ENCODE measurements at places on chromosomes 3 and 15.

DNA sequence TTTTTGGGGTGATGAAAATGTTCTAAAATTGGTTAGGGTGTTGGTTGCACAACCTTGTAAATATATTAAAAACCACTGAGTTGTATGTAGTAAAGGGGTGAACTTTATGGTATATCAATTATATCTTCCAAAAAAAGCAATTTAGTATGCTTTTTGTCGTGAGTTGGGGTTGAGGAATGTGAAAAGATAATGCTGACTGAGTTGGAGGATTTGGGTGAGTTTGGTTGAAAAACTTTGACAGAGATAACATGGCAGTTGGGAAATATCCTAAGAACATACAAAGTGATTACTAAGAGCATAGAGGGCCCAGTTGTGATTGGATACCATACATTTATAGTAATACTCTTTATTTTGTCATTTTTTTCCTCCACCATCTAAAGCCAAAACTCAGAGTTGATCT lies 33.6 kb downstream of the HMG20A start:
- no peak for DNase-seq

GRCh38 chr3:87309601-87310000 lies 33.2 kb upstream of the POU1F1 start:
- no peak for DNase-seq

DNA sequence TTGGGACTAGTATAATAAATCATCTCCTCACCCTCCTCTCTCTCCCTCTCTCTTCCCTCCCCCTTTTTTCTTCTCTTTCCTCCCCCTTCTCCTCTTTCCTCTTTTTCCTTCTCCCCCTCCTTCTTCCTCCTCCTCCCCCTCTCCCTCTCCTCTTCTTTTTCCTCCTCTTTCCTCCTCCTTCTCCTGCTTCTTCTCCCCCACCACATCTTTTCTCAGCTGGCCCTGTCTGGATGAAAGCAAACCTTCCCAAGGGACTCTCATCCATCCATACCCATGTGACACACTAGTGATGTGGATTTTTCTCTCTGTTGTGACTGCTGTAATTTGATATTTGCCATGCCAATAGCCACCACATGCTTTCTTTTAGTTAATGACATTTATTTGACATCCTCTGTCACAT lies 127.2 kb downstream of the EBLN2 start:
- no peak for DNase-seq

GRCh38 chr15:69451951-69452691 lies 497 bp upstream of the RPLP1 start:
- peak; percentile 69 for DNase-seq

GRCh38 chr15:57160823-57161560 lies 215.3 kb upstream of the CGNL1 start:
- DNase-seq = no peak

DNA sequence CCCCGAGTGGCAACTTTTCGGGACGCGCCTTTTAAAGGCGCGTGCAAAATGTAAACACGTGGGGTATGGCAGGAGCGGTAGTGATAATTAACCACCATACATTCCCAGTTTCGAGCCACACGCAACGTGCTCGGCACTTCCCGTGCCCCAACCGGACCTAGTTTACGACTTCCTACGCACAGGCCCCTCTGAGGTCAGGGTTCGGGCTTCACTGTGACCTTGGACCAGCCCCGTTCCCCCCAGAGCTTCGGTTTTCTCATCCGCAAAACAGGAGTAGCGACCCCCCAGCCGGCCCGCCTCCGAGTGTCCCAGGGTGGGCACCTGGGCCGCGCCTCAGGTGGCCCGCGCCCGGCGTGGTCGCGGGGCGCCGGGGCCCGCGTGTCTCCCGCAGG lies 451 bp downstream of the CHCHD4 start:
- peak; percentile 64 for DNase-seq

GRCh38 chr3:11016727-11017126 lies 24.2 kb downstream of the SLC6A1 start:
- DNase-seq = no peak

DNA sequence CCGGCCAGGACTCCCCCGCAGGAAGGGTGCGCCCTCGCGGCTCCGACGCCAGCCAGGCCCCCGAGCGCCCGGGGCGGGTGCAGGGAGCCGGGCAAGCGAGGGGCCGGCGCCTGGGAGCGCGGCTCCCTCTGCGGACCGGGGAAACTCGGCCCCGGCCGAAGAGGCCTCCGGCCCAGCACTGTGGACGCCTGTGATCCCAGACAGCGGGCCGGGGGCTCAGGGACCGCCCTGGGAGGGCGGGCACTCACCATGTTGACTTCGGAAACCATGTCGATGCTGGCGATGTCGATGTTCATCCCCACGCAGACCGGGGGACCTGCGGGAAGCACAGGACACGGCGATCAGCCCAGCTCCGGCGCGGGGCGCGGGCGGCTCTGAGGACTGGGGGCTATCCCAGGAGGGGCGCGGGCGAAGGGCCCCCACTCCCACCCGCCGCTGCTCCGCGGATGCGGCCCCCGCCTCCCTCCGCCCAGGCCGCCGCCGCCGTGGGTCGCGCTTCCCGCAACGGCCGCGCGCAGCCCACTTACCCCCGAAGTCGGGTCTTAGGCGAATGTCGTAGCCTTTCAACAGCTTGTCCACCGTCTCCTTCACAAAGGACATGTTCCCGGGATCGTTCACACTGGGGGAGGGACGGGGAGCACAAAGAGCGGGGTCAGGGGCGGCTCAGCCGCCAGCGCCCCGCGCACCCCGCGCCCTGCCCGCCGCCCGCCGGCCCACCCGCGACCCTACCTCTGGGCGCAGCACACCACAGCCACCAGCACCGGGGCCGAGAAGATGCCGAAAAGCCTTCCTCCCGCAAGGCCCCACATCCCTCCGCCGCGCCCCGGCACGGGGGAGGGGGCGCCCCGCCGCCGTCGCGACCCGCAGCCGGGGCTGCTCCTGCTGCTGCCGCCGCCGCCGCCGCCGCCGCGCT lies at the start of gene GABRB3:
Gene GABRB3, minus strand, starts transcription at position 913 of the 913 bp plus-strand sequence.
- DNase-seq = peak; percentile 28

- no peak for DNase-seq
Observed at GRCh38 chr3:14353502-14353901, 48.9 kb upstream of the SLC6A6 start.

GRCh38 chr3:114525278-114525677 lies 231.4 kb downstream of the TIGIT start:
- no peak for DNase-seq

DNA sequence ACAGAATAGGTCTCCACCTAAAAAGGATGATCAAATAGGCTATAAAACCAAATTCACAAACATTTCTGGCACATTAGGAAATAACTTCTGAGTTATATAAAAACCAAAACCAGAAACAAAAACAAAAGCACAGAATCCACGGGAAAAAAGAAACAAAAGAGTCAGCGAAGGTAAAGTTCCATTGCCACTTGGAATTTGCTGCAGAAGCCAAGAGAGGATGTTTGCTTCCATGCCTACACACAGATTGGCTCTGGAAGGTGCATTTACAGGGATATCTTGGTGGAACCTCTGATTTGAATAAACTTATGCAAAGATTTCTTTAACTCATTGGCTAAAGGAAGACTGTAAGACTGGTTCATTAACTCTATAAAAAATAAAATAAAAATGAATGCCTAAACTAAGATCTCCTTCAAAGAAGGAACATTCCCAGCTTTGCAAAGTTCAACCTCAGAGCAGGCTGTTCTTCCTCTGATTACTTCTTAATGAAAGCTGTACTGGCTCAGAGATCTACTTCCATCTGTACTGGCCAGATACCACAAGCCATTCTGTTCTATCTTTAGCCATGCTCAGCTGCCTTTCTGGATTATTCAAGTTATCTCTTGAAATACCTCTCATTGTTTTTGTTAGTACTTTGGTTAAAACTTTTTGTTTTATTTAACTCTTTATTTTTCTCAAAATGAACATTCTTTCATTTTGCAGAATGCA lies 537.5 kb upstream of the CCDC54 start:
- no peak for DNase-seq

DNA sequence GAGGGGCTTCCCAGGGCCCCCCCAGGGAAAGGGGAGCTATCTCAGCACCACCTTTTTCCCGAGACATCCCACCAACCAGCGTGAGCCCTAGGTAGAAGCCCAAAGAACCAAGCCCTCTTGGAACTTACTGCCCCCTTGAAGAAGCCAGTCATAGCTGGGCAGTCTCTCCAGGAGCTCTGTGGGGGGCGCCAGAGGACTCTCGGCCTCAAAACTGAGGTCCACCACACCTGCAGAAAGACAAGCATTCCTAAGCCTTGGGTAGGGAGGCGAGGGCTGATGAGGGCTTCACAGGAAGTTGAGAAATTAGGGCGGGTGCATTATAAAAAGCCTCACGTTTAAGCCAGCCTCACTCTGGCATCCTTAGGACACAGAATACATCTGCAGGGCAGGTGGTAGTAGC lies 9.0 kb downstream of the SSUH2 start:
- DNase-seq = no peak

GRCh38 chr3:149801639-149802038 lies 9.3 kb upstream of the ANKUB1 start:
- no peak for DNase-seq

- no peak for DNase-seq
Observed at GRCh38 chr3:40160933-40161332, 148.6 kb upstream of the EIF1B start.

DNA sequence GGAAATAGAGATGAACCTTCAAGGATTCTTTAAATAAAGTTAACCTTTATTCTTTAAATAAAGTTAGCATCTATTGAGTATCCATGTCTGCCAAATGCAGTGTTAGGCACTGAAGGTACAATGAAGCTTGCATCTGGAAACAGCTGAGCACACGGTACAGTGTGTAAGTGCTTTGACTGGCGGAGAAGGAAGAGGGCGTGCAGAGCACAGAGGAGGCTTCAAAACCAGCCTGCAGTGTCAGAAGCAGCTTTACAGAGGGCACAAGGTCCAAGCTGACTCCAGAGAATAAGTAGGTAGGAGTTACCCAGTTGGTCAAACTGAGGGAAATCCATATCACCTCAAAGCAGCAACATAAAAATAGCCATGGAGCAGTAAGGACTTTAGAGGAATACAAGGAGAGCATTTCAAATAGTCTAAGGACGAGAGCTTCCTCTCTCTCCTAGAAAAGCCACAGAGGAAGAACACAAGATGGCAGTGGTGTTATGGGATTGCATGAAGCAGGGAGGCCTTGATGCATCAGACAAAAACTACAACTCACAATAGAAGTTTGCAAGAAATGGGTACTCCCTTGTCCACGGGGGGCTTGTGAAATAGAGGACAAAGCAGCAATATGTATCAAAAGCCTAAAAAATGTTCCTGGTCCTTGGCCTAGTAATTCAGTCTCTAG lies 60.3 kb upstream of the PPP2R3A start:
- DNase-seq = no peak

GRCh38 chr3:152385761-152386160 lies 117.0 kb downstream of the MBNL1 start:
- peak; percentile 95 for DNase-seq

DNA sequence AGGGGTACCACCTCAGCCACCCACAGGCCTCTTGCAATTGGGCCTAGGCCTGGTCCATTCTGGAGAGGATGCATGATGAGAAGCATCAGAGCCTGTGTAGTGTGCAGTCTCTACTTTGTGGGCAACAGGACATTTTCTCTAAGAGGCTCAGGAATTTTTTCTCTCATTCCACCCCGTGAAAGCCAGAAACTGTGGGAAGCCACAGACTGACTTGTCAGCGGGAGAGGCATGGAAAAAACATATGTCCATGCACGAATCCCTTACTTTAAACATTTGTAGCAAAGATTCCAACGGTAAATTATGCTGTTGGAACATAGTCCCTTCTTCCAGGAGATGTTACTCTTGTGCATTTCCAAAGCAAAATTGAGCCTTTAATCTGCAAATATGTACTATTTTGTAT lies 196.5 kb downstream of the KLHL25 start:
- DNase-seq = no peak

DNA sequence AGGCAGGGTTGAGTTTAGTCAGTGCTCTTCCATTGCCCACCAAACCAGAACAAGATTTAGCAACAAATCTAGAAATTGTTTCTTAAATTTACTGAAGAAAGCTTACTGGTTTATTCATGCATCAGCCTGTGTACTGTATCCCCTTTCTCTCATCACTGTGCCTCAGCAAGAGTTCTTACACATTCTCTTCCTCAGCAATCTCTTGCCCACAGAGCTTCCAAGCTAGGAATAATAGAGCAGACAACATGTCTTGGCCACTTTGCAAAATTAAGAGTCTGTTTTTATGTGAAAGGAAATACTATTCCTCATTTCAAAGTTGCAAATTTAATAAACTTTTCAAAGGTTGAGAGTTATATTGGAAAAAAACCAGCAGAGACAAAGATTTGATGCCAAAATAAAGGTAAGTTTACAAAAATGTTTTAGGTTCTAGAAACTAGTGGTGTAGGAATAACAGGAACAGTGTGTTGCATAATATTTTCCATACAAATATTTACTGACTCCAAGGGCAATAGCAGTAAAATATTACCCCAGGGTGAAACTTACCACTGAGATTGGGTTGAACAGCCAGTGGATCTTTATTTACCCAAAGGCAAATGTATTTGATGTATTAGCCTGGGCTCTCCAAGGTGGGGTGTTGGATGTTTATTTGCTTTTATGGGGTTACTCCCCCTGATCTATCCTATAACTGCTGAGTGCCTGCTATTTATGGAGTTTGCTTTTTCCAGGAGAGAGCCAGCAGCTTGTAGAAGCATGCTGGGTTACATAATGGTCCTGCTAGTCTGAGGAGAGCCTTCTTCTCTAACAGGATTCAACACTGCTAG lies 276.7 kb downstream of the ADAMTSL3 start:
- no peak for DNase-seq

DNA sequence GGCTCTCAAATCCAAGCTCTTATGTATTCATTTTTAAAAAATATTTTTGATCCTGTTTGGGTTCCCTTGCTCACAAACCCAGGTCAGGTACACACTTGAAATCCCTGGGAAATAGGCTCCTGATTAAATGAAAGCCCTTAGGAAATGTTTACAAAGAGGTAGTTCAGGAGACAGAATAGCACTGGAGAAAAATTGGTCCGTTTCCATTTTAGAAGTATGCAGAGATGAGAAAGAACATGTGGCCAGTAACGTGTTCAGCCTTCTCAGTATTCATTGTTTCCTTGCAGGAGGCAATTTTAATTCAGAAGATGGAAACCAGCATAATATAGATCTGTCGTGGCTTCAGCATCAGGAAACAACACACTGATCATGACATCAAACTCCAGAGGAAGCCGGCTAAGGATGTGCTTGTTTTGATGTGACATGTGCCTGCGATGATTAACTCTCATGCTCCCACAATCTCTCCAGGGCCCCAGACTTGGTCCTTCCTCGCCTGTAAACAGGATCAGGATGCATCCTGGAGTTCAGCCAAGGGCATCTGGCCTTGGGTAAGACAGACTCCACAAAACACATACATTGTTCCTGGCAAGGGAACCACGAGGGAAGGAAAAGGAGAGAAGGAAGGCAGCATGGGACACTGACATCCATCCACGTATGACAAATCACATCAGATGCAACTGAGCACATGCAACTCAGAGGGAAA lies 350.5 kb upstream of the THBS1 start:
- DNase-seq = no peak
